ENCODE measurements at places on chromosomes 2 and 18. TPM values are rescaled to one million over a fixed set of nuclear protein-coding genes. Genes with fewer than 3 reads are reported as not detected.

DNA sequence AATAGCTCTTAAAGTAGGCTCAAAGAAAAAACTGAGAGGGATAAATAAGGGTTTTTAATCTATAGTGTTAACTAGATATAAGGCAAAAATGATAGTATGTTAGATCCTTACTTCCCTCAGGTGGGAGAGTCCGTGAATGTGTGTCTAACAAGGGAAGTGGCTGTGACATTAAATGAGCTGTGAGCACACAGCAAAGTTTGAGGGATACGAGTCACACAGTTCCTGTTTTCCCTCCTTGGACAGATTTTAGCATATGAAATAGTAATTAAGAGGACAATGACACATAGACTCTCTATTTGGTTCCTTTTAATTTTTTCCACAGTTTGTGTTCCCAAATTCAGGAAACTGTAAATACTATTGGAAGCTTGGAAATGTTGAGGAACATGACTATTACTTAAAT, 148.4 kb upstream of the CAVIN2 start:
- DNase-seq: no peak

Gene RFX8
- total RNA-seq: not detected

DNA sequence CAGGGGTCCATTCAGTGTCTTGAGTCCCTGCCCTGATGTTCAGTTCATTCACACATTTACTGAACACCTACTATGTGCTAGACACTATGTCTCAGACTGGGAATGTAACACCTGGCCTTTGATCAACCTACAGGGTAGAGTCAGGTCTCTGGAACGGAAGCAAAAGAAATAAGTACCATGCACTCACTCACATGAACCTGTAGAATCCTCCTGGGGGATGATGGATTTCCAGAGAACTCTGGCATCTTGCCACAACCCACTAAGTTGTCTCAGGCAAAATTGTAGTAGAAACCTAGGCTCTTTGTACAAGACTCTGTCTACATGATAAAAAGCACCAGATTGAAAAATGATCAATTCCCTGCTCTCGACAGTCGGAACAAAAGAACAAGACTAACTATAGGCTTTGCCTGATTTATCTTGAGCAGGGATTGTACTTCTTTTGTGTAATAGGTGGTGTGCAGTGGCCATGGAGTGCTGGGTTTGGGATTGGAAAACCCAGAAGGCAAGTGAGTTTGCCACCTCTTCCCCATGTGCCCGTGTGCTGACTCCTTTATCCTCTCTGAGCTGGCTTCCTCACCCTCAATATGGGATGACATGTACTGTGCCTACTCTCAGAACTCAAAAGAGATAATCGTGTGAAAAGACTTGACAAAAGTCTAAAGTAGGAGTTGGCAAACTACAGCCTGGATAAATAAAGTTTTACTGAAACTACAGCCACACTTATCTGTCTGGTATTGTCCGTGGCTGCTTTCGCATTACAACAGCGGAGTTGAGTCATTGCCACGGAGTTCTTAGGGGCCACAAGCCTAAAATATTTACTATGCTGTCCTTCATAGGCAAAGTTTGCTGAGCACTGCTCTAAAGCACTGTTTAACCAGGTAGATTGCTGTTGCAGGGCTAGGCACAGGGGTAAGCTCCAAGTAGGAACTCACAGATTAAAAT, 4.4 kb downstream of the CAPN14 start:
- DNase-seq: no peak

- no peak for DNase-seq
These were observed 28.8 kb downstream of the FBLN7 start for GRCh38 chr2:112166806-112167499.

GRCh38 chr18:37207343-37207742, 358.3 kb downstream of the CELF4 start:
- DNase-seq: no peak

Gene FAM228B
- total RNA-seq: 27.5 TPM

DNA sequence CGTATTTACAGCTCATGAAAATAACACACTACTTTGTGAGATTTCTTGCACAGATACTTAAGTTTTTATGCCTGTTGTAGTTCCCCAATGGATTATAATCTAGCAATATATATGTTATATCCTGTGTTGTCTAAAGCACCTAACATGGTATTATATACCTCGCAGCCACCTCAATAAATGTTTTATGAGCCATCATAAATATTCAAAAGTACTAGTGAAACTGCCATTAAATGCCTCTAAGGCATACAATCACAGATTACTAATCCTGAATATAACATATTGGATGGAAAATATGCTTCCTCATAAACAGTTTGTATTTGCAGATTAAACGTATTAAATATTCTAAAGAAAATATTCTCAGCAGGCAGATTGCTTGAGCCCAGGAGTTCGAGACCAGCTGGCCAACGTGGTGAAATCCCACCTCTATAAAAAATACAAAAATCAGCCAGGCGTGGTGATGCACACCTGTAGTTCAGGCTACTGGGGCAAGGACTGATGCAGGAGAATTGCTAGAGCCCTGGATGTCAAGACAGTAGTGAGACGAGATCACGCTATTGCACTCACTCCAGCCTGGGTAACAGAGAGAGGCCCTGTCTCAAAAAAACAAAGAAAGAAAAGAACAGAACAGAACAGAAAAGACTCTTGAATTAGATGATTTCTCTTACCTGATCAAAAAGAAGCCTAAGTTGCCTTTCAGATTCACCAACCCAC, 64.1 kb downstream of the ATAD2B start:
- DNase-seq: no peak

GRCh38 chr2:240168546-240169361, 28.3 kb upstream of the OTOS start:
- DNase-seq: no peak

Gene VRK2
- 22.7 TPM for total RNA-seq

- no peak for DNase-seq
These were observed 1.1 kb downstream of the TMX3 start for GRCh38 chr18:68713796-68714195.

All from naive thymus-derived CD4-positive, alpha-beta T cell (primary cell).